ENCODE measurements at places on chromosomes 5 and 9.

GRCh38 chr9:71130521-71130920, 9.1 kb upstream of the TRPM3 start:
- no peak for DNase-seq

DNA sequence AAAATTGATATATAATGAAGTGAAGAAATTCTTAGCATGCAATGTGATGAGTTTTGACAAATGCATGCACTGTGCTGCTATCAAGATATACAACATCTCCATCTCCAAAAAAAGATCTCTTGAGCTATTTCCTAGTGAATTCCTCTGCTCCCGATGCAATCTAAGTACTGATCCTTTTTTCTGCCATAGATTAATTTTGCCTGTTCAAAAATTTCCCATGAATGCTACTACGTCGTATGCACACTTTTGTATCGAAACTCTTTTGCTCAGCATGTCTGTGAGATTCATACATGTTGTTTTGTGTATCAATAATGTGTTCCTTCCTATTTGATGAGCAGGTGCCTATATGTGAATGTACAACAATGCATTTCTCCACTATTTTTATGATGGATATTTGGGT, 647.4 kb downstream of the MTRR start:
- no peak for DNase-seq

DNA sequence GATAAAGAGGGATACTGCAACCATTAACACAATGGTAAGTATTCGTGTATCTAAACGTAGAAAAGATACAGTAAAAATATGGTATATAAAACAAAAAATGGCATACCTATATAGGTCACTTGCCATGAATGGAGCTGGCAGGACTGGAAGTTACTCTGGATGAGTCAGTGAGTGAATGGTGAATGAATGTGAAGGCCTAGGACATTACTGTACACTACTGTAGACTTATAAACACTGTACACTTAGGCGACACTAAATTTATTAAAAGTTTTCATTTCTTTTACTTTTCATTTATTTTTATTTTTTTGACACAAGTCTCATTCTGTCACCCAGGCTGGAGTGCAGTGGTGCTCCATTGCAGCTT, 14.1 kb downstream of the TDRD7 start:
- DNase-seq, result no peak

GRCh38 chr9:128325629-128326028, 3.0 kb downstream of the COQ4 start:
- DNase-seq, result no peak

GRCh38 chr9:135375001-135375400, 104.6 kb upstream of the PPP1R26 start:
- DNase-seq, result no peak

DNA sequence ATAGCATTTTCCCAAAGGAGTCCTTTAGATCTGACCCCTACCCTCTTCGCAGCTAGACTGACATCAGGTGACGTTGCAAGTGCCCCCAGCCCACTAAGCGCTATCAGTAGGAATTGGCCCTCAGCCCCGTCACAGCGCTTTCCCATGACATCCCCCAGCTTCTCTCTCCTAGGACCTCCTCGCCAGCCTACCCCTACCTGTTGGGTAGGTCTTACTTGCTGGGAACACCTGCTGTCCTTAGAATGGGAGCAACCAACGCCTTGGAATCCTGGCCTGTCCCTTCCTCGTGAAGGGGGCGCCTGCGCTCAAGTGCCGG, 584 bp upstream of the PIP5K1B start:
- DNase-seq, result no peak

- no peak for DNase-seq
These were observed 116.5 kb downstream of the MVB12B start for GRCh38 chr9:126443144-126443543.

- DNase-seq, result no peak
These were observed 154.4 kb upstream of the PRLR start for GRCh38 chr5:35384658-35385057.

GRCh38 chr5:10145923-10146401, 103.7 kb downstream of the ATPSCKMT start:
- no peak for DNase-seq

- DNase-seq, result no peak
These were observed 8.3 kb upstream of the CFAP95 start for GRCh38 chr9:69812068-69813000.

Measured in stimulated activated CD4-positive, alpha-beta T cell treated with anti-CD3 and anti-CD28 coated beads, Interleukin-12 subunit alpha, Interleukin-12 subunit beta, amount 100 ng/mL, for 4 hours (primary cell).